ENCODE measurements at places on chromosomes 5 and 9. TPM values are rescaled to one million over a fixed set of nuclear protein-coding genes. Genes with fewer than 3 reads are reported as not detected.

GRCh38 chr9:89096807-89097206 lies 81.8 kb downstream of the SHC3 start:
- no peaks in the 10 kb centered on the region for H3K4me1 ChIP-seq
- DNase-seq, result no peak
- H3K36me3 ChIP-seq, result no peaks in the 10 kb centered on the region
- peaks cover 3% of the 10 kb centered on the region for H3K27me3 ChIP-seq

GRCh38 chr9:95009459-95009858 lies 283.0 kb downstream of the AOPEP start:
- no peak for DNase-seq
- H3K4me3 ChIP-seq, result no peak overlapping the region
- H3K4me1 ChIP-seq, result peaks cover 28% of the 10 kb centered on the region
- H3K36me3 ChIP-seq, result peaks cover 16% of the 10 kb centered on the region
- H3K27ac ChIP-seq, result no peak overlapping the region

- no peaks in the 10 kb centered on the region for H3K27me3 ChIP-seq
- no peak overlapping the region for H3K27ac ChIP-seq
- no peak for DNase-seq
- H3K4me1 ChIP-seq, result no peaks in the 10 kb centered on the region
- H3K4me3 ChIP-seq, result no peak overlapping the region
- no peaks in the 10 kb centered on the region for H3K36me3 ChIP-seq
These were observed 417.1 kb upstream of the DAP start for GRCh38 chr5:11177999-11178711.

DNA sequence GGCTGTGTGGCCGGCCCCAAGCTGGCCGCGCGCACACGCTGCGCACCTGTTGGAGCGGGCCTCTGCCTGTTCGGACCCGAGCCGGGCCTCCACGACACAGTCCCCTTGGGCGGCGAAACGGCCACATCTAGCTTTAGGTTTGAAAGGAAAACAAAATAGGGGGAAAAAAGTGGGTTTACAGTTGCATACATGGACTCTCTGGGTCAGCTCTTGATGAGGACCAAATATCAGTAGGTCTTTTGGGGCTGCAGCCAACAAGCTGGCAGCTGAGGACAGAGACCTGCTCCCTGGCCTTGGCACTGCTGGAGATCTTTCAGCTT lies 20.7 kb downstream of the IGIP start:
- no peak overlapping the region for H3K27ac ChIP-seq
- H3K4me3 ChIP-seq, result no peak overlapping the region
- peaks cover 24% of the 10 kb centered on the region for H3K27me3 ChIP-seq
- H3K4me1 ChIP-seq, result peaks cover 18% of the 10 kb centered on the region
- no peak for DNase-seq

DNA sequence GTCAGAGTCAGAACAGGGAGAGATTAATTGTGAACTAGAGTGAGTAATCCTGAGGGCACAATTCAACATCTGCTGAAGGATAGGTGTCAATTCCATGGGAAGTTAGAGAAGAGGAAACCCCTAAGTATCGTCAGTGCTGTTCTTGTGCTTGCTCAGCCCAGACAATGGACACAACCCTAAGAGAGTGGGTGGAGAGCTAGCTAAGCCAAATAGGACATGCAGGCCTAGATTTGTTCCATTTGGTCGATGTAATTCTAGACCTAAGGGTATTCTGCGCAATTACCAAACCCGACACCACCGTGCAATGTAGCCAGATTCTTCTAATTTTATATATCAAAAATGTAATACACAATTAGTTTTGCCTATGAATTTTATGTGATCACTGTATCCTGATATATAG lies 431.6 kb downstream of the SH3GL2 start:
- H3K36me3 ChIP-seq, result no peaks in the 10 kb centered on the region
- H3K4me1 ChIP-seq, result no peaks in the 10 kb centered on the region
- H3K27ac ChIP-seq, result no peak overlapping the region
- no peaks in the 10 kb centered on the region for H3K27me3 ChIP-seq

DNA sequence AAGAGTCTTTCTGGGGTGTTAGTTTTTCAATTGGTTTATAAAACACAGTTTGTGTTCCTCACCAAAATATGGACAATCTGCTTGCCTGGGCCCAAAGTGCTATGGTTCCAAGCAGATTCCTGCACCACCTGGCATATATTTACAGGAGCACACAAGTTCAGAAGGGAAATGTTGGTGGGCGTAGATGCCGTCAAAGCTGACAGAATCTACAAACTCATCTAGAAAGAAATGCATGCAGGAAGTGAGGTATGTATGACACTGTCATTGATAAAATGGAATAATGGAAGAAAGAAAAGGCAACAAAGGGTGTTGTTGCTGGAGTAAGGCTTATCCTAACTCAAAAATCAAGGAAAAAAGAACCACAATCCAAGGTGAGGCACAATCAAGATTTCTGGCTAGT lies 225.8 kb downstream of the MLLT3 start:
- DNase-seq, result no peak
- H3K4me1 ChIP-seq, result peaks cover 14% of the 10 kb centered on the region
- no peak overlapping the region for H3K4me3 ChIP-seq
- H3K27ac ChIP-seq, result no peak overlapping the region

DNA sequence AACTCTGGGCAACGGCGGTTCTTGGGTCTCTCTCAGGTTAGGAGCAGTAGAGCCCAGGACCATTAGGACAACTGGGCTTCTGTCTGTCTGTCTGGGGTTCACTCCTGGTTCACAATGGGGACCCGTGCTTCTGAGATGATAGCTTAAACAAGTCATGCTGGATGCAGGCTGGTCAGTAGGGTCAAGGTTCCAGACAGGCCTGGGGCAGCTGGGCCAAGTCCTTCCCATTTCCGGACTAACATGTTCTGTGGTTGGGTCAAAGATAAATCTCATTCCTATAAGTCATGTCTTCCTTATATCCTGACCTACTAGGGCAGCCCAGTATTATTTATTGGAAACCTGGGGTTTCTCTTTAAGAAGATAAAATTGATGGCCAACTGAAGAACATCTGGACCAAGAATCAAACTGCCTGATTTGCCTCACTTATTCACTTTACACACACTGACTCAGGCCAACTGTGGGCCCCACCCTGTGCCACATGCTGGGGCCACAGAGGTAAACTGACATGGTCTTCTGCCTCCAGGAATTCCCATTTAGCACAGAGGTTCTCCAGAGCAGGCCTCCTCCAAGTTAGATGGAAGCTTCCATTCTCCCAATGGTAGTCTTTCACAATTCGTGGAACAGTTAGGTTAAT lies 8.3 kb downstream of the HDHD3 start:
- no peak overlapping the region for H3K4me3 ChIP-seq
- H3K36me3 ChIP-seq, result peaks cover 9% of the 10 kb centered on the region
- H3K27me3 ChIP-seq, result no peaks in the 10 kb centered on the region
- H3K4me1 ChIP-seq, result no peaks in the 10 kb centered on the region

- no peak overlapping the region for H3K27ac ChIP-seq
- peaks cover 22% of the 10 kb centered on the region for H3K27me3 ChIP-seq
These were observed 332.9 kb downstream of the CWC27 start for GRCh38 chr5:65101632-65102100.

GRCh38 chr5:103364074-103364473 lies 105.5 kb downstream of the MACIR start:
- peaks cover 10% of the 10 kb centered on the region for H3K27me3 ChIP-seq
- no peak overlapping the region for H3K27ac ChIP-seq
- DNase-seq, result no peak
- H3K36me3 ChIP-seq, result no peaks in the 10 kb centered on the region
- H3K4me1 ChIP-seq, result no peaks in the 10 kb centered on the region

DNA sequence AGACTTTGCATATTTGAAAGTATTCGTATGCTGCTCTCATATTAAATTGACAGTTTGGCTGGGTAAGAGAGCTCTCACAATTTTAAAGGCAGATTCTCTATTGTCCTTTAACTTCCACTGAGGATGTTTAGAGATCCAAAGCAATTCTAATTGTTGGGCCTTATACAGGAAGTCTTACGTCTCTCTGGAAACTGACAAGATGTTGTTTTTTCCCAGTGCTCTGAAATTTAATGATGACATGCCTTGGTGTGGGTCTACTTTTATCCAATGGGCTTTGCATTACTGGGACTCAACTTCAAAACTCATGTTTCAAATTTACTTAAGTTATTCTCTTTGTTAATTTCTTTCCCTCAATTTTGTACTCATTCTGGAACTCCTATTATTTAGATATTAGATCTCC lies 191.5 kb downstream of the SNX18 start:
- peaks cover 11% of the 10 kb centered on the region for H3K4me1 ChIP-seq
- peaks cover 18% of the 10 kb centered on the region for H3K36me3 ChIP-seq

DNA sequence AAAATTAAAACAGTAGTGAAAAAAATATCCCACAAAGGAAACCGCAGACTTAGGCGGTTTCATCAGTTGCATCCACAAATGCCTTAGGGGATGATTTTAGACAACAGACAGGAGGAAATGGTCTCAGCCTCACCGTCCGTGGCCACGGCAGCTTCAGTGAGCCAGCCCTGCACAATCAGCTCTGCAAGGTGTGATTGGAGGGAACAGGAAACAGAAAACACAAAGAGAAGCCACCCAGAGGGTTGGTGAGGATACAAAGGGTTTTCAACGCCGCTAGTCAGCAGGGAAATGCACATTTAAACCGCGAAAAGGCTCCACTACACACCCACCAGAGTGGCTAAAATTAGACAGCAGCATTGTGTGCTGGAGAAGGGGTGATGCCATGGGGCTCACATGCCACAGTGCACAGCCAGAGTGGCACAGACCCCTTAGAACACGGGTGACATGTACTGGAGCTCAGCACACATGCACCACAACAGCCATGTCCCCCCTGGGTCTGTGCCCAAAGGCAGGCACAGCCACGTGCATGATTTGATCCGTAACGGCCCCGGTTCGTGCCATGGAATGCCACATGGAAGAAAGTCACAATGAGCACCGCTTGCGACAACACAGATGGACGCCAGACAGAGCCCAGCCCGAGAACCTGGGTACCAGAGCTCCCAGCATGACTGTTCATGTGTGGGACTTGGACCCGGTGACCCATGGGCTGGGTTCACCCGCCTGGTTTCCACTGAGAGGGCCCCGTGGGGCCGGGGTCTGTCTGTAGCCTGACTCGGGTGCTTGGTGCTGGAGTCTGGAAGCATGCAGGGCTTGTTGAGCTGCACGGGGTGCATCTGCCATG lies 18.3 kb upstream of the TERT start:
- peaks cover 35% of the 10 kb centered on the region for H3K36me3 ChIP-seq
- H3K27me3 ChIP-seq, result peaks cover 13% of the 10 kb centered on the region
- H3K4me1 ChIP-seq, result peaks cover 68% of the 10 kb centered on the region

GRCh38 chr5:14086261-14086660 lies 56.9 kb upstream of the TRIO start:
- no peak overlapping the region for H3K4me3 ChIP-seq
- H3K4me1 ChIP-seq, result no peaks in the 10 kb centered on the region
- no peaks in the 10 kb centered on the region for H3K36me3 ChIP-seq
- DNase-seq, result no peak
- H3K27me3 ChIP-seq, result peaks cover 2% of the 10 kb centered on the region
- H3K27ac ChIP-seq, result no peak overlapping the region

PIP5K1B gene
- 2.3 TPM for total RNA-seq

SPATA9 gene
- not detected for total RNA-seq

SLC34A1 gene
- total RNA-seq, result 1.5 TPM

ARL15 gene
- total RNA-seq, result 13.8 TPM

PCDHB10 gene
- not detected for total RNA-seq

TMEM215 gene
- total RNA-seq, result not detected

C9orf50 gene
- not detected for total RNA-seq

MYOT gene
- not detected for total RNA-seq

CD74 gene
- total RNA-seq, result 1,158 TPM

Measured in activated CD4-positive, alpha-beta memory T cell treated with anti-CD3 and anti-CD28 coated beads, Interleukin-2, amount 10 ng/mL, durations not matched to agents 7 days and 5 days (primary cell).